ENCODE measurements at places on chromosomes 13 and 19. TPM values are rescaled to one million over a fixed set of nuclear protein-coding genes. Genes with fewer than 3 reads are reported as not detected.

DNA sequence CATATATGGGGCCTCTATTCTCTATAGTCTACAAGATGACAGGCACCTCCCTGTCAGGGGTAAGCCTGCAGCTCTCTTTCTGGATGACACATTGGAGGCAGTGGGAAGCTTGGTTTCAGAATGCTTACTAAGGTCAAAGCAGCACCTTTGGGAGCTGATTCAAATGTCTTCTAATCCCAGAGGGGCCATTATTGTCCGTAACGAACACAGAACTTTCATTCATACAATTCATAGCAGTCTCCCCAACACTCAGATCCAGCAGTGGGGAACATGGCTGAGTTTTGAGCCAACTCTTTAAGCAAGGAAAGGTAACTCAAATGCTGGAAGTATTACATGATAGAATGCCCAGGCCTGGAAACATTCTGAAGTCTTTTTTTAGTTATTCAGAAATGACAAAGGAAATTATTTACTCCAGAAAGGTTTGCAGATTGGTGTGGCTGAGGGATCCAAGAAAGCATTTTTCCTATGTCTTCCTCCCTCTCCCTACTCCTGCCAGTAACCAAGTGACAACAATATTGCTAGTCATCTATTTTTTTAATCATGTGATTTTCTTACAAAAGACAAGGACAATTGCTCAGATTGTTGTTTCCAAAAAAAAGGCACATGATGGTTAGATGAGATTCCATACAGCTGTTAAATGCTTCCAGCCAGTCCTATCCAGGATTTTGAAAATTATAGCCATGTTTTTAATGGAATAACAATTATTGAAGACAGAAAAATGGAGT is 118.7 kb downstream of the FOXO1 start:
- DNase-seq = no peak

GRCh38 chr19:2083174-2083854 is 12.8 kb downstream of the MOB3A start:
- no peak for DNase-seq

DNA sequence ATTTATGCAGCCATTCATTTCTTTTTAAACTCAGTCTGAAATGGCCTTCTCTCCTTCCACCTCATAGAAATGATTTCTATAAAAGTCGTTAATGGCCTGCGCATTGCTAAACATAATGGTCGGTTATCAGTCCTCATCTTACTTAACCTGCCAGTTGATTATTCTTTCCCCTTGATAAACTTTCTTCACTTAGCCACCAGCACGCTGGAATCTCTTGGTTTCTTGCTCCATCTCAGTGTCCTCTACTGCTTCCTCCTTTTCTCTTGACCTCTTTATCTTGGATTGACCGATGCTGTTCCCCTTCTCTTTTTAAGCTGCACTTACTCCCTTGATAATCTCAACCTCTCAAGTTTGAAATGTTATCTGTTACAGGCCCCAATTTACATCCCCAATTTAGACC is 12.2 kb upstream of the CLC start:
- DNase-seq = no peak

DNA sequence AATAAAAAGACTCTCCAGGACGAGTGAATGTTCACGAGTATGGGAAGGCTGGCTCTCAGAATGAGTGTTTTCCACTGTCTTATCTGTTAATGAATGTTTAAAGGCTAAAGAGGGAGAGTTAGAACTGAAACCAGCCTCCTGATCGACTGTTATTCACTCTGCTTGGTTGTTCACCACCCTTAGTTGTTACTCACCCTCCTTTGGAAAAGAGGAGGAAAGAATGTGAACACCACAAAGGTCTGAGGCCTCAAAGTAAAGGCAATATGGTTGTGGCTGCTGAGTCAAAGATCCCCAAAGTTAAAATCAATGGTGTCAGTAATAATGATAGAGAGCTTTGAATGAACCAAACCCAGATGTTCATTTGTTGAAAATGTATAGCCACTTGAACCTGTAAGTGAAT is 1793.2 kb upstream of the PCDH20 start:
- no peak for DNase-seq

DNA sequence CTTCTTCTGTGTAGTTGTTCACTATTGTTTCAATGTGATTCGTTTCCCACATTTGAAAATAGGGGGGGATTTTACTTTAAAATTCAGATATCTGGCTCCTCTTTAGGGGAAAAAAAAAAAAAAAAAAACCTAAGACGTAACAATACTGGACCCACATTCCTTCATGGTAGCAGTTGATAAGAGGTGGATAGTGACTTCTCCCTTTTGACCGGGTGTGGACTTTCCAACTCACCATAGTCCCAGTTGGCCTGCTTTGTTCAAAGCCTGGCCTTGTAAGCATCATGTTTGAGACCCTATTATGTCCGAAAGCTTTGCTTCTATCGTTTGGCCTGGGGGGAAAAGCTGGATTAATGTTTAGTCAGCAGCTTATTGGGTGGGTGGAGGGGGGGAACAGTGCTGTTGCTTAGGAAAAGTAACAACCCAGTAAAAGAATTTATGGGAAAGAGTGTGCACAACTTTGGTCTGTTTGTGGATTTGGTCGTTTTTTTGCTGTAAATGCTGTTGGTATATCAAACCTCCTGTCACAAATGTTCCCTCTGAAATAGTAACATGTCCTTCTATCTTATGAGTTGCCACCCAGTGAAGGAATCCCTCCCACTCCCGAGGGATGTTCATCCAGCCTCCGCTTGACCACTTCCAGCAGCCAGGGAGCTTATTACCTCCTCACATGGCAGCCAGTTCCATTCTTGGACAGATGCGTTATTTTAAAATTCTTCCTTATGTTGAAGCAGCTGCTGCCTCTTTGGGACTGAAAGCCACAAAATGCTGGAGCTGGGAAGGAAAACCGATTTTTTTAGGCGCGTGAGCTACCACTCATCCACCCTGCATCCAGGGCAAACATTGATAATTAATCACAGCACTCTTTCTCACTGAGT is 10.4 kb downstream of the SAMD4B start:
- DNase-seq = no peak

GRCh38 chr13:41312176-41312500 is 1.1 kb downstream of the NAA16 start:
- no peak for DNase-seq

DNA sequence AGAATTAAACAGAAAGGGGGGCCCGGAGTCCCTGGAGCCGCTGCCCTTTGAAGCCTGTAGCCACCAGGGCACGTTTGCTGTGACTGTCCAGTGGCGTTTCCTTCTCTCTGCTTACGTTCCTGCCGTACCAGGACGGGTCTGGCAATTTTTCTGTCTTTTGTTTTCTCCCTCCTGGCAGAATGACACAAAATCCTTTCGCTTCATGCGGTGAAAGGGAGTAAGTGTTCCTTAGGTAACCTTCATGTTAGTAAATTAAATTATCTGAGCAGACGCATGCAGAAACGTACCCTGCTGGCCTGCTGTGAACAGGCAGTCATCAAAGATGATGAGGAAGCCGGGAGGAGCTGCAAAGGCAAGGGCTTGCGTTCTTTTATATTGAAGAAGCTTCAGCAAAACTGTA is 299.3 kb upstream of the ARGLU1 start:
- DNase-seq = no peak

GRCh38 chr19:53432088-53432661 is 391 bp downstream of the ZNF761 start:
- no peak for DNase-seq

GRCh38 chr13:52921194-52921593 is 72.8 kb upstream of the PCDH8 start:
- no peak for DNase-seq

GRCh38 chr19:8148410-8149260 is 757 bp downstream of the FBN3 start:
- no peak for DNase-seq

DNA sequence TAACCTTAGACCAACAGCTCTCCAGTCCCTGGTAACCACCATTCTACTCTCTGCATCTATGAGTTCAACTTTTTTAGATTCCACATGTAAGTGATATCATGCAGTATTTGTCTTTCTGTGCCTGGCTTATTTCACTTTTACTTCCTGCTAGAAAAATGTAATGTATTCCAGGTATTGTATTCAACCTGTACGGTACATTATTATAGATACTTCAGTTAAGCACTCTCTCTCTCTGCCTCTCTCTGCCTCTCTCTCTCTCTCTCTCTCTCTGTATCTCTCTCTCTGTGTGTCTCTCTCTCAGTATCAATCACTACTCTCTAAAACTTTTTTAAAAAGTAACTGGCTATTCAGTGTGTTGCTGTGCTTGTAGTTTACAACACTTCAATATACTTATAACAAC is 8.4 kb downstream of the DACH1 start:
- no peak for DNase-seq

DNA sequence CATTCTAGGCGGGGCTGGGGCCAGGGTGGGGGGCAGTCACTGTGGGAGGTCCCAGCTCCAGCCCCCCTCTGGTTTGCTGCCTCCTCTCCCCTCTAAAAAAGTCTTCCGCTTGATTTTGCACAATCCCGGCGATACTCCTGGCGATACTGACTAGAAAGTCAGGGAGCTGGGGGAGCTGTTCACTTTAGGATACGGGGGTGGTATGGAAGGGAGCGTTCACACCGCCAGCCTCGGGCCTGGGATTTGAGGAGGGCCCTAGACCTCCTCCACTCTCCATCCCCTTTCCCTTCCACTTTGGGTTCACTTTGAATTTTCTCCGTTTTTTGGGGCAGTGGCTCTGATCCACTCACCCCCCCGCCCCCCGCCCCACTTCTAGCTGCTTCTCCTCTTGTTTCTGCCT is 35.0 kb downstream of the KEAP1 start:
- DNase-seq = no peak

DNA sequence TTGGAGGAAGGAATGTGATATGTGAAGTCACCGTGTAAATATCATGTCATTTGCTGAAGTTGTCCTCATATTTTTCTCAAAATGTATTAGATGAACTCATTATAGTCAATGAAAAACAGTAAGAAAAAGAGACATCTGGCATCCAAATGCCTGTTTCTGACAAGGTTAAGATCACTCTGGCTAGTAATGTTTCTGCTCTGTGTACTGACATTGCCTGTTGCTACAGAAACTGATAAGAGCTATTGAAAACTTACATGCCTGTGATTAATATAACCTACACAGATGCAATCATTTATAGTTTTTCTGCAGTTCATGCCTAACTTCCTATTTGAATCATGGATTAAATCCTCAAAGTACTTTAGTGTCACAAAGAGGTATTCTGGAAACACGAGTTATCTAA is 249.8 kb downstream of the NBEA start:
- DNase-seq = no peak

DNA sequence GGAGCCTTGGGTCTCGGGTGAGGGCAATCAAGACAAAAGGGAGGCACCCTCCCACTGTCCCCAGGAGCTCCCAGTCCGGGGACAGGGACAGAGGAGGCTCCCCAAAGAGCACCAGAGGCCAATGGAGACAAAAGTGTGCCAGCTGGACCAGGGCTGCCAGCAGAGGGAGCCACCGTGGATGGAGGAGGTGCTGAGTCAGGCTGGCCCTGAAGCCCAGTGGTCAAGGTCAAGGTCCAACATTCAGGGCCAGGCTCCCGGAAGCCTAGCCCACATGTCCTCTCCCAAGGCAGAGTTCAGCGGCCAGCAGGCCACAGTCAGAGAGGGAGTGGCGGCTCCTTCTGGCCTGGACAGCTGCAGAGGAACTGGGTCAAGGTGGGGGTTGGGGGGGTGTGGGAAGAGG is 8.4 kb downstream of the COL5A3 start:
- DNase-seq = no peak

ZNF562 gene
- 21.0 TPM for total RNA-seq

RNF225 gene
- not detected for total RNA-seq

KL gene
- 1.4 TPM for total RNA-seq

ZNF428 gene
- 36.7 TPM for total RNA-seq

GFY gene
- not detected for total RNA-seq

PDE4A gene
- 2.0 TPM for total RNA-seq

Data from epithelial cell of proximal tubule (primary cell).